ENCODE measurements at places on chromosomes 5 and 9. TPM values are rescaled to one million over a fixed set of nuclear protein-coding genes. Genes with fewer than 3 reads are reported as not detected.

- peaks cover 11% of the 10 kb centered on the region for H3K4me1 ChIP-seq
- no peak overlapping the region for H3K27ac ChIP-seq
- H3K4me3 ChIP-seq = no peak overlapping the region
- no peaks in the 10 kb centered on the region for H3K36me3 ChIP-seq
- no peaks in the 10 kb centered on the region for H3K27me3 ChIP-seq
Observed at GRCh38 chr5:132473019-132473531, 17.5 kb downstream of the IRF1 start.

The GPR150 gene
- total RNA-seq = not detected

The AMBP gene
- not detected for total RNA-seq

The TMEM161B gene
- 11.5 TPM for total RNA-seq
